A549 treated with RU486 at 1 μM for 4 hours (cell line): ENCODE measurements at places on chromosomes 3 and 15. TPM values are rescaled to one million over a fixed set of nuclear protein-coding genes. Genes with fewer than 3 reads are reported as not detected.

TMEM212 gene
- total RNA-seq, result not detected in 5 replicates

TIMP4 gene
- total RNA-seq, result 10.4 to 13.4 TPM (median 11.3 TPM) in 5 replicates

PCSK6 gene
- total RNA-seq, result 8.1 to 11.0 TPM (median 10.5 TPM) in 5 replicates

CCR3 gene
- not detected in 5 replicates for total RNA-seq

TMCO5A gene
- total RNA-seq, result not detected in 5 replicates

TRIM71 gene
- 0.02 to 0.04 TPM in 2 of 5 replicates, not detected in the others for total RNA-seq
